ENCODE measurements at places on chromosomes 12 and 14.

DNA sequence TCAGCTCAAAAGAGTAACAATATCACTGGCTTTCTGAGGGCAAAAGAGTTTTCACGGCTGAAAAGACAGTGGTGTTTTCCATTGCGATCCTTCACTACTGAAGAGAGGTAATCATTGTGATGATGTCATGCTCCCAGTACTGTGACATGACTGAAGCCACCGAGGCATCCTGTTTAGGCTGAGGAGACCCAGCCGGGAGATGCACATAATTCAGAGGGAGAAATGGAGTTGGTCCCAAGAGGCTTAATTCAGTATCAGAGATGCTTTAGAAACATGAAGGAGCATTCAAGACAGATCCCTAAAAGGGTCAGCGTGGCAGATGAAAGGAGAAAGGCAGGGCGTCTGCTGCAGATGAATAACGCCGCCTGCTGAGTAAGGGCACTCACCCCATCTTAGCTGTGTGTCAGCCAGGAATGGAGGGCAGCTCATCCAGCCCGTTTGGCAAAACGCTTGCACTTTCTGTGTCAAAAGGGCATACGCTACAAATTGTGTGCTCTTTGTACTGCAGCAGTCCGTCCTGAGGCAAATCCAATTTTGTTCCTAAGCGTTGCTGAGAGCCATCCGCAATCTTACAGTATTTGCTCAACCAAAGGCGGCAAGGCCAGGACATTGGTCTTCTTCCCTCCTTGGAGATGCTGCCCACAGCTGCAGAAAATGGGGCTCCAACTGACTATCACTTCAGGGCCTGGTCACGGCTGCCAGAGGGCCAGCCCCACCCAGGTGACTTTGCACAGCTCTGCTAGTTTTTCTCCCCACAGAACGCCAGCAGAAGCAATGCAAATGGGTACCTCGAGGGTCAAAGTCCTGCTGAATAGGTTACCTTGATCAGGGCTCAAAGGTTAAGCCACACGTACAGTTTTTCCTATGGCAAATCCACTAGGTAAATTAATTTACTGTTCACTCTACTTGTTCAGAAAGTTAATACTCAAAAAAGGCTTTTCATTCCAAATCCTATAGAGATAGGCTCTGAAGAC, 23.5 kb downstream of the CCDC92 start:
- no peak for DNase-seq

DNA sequence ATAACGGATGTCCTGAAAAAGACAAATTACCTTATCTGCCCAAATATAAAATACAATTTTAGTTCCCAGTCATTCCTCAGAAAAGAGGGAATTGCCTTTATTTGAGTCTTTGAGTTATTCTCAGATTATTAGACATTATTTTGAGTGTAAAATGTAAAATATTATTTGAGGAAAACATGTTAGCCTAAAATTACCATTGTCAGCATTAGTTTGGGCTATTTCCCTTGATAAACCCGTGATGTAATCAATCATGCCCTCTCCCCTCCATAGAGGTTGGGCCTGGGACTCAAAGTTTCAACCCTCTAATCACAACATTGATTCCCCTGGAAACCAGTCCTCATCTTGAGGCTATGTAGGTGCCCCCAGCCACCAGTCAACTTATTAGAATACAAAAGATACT, 213.4 kb downstream of the NUBPL start:
- no peak for DNase-seq

DNA sequence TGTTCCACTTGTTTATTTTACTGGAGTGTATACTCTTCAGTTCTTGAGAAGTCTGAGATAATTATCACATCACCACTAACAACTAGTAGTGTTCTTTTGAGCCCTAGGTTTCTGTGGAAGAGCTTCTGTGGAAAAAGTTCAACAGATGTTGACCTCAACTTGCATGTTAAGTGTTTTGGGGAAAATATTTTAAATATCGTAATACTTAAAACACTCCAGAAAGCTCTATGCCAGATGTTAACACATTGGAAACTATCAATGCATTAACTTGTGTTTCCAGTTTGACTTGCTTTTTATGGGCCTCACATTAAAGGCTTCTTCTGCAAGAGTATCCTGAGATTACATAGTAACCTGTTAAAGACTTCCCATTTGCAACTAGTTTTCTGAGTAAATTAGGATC, 173.1 kb downstream of the DUSP6 start:
- DNase-seq = no peak

DNA sequence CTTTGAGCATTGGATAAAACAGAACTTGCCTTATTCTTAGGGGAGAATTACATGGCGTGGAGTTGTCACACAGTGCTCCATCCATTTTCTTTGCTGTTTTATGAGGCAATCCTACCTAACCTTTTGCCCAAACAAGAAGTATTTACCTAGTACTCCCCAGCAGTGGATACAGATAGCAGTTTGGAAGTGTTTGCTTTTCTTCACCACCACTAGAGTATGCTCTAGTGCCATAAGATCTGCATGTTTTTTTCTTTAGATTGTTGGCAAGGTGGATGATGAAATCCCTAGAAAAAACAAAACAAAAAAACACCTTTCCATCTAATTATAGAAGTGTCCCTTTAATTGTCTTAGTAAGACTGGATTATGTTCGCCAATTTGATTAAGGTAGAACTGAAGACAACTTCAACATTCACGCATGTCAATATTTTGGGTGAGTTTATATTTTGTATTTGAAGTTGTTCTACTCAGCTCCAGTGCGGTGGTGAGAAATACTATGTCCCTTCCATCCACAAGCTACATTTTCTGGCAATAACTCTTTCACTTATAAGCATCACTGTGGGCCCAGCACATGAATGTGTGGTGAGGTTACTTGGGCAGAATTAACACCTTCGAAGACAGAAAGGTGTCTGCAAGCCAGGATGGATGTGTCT, 23.6 kb upstream of the TMEM260 start:
- DNase-seq = no peak

DNA sequence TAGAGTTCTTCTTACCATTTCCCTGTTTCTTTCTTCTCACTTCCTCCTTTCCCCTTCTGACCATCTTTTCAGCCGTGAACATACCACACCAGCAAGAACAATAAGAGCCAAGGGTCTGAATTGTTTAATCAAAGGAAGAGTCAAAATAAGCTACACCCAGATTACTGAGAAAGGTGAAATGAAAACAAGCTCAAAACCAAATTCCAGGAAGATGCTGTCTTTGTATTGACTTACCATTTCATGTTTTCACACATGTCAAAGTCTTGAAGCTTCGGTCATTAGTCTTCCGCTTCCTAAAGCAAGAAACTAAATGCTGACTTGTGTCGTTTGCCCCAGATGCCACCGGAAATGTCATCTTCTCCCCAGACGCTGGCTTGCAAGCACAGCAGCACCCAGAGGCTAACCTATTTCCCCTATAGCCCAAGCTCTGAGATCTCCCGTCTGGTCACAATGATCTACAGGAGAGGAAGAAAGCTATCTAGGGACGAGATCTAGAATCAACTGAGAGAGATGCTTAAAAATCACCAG, 136.5 kb upstream of the AMIGO2 start:
- peak; percentile 76 for DNase-seq

DNA sequence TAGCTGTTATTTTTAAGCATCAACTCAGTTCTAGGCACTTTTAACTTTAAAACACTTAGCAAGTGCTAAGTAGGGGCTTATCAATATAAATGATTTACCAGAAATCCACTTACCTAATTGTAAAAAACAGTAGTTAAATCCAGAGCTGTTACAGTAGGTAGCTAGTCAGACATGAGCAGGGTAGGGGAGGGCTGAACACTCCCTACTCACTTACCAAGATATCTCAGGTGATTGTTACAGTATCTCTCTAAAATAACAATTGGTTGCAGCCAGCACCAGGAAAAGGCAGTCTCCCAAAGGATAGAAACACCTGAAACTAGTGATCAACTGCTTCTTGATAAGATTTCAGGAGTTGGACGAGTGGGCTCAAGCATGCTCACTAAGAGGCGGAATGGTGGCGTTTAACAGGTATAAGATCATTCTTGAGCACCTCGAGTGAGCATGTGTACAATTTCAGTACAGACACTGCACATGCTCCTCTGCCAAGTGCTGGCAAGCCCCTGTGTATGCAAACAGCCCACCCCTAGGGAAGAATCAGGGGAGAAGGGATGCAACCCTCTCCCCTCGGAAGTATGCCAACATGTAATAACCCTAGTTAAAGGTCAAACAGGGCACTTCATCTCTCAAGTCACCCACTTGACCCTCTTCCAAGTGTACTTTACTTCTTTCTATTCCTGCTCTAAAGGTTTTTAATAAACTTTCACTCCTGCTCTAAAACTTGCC, 1113.6 kb upstream of the SEL1L start:
- no peak for DNase-seq

GRCh38 chr14:56199095-56199981, 81.1 kb downstream of the PELI2 start:
- no peak for DNase-seq

DNA sequence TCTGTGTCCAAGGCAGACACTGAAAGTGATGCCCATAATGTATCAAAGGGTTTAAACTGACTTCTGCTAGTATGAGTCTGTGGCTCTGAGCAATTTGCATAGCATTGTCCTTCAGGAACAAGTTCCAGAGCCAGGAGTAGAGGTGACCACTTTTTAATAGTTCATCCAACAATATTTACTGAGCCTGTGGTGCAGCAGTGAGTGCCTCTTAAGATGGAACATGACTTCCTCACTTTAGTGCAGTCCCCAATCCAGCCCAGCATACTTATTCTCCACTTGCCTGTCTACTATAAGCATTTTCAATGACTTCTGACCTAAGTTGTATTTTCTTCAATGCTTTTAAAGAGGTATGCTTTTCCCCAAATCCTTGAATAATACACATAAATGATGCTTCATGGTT, 611.3 kb downstream of the MED13L start:
- no peak for DNase-seq

- DNase-seq = no peak
Measured at GRCh38 chr12:132618683-132619043, at the start of gene P2RX2. TSS of gene P2RX2 (plus strand) at chr12:132618776. CDS start at chr12:132618817, 41 bp downstream.

- DNase-seq = no peak
Measured at GRCh38 chr12:106179086-106179485, 40.3 kb upstream of the NUAK1 start.

GRCh38 chr14:102927878-102928411, 5.5 kb downstream of the AMN start:
- no peak for DNase-seq

DNA sequence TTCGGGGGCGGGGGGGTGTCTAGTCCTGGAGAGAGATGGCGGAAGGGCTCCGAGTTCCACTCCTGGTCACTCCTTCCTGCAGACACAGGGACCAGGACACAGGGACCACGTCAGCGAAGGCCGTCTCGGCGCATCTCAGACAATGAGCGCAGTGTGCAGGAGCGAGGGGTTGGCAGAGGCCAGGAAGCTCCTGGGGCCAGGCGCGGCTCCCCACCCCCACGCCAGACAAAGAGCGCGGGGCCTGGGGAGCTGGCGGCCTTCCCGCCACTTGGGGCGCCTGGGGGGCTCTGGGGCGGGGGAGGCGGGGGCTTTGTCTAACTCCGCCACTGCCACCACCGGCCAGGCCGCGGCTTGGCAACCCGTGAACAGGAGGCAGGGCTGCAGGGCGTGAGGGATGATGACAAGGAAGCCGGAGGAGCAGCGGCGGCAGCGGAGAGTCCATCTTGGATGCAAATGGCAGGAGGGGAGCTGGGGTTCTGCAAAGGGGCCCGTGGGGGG, 2.2 kb downstream of the CDK2AP1 start:
- peak; percentile 60 for DNase-seq

DNA sequence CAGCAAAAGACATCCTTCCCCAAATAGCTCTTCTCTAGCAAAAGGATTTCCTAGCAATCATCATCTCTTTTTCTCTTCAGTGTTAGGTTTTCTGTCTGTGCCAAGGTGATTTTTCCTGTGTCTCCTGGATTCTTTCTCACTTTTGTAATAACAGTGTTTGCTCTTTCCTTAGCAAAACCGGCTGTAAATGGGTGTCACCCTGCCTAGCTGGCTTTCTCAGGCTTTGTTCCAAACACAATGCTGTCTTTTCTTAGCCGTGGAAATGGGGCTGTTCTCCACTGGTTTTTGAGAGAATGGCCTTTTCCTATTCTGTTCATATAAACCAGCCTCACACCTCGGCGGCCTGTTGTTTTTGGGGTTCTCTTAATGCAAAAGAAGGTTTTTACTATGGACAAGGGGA, 21.9 kb downstream of the JDP2 start:
- no peak for DNase-seq

DNA sequence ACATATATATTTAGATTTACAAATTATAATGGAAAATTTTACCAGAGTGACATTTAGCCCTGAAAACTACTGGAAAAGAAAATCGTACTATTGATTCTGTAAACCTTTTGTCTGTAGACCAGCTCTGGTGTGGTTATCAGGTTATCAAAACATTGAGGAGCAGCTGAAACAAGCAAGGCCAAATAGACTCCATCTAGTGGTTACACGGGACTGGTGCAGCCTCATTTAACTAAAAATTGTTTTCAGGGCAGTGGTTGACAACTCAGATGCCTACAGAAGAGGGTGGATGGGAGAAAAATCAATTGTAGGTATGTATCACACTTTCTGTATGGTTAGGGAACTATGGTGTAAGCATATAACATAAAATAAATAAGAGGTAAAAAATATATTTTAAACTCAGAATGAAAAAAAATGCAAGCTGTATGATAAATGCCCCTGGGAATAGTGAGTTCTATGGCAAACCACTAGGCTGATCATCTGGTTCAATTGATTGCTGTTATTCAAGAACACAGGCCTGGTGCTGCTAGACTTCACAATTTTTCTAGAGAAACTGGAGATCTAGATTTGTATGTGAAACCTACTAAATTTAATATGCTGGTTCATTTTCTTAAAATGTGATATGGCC, 51.2 kb downstream of the ACSS3 start:
- no peak for DNase-seq

DNA sequence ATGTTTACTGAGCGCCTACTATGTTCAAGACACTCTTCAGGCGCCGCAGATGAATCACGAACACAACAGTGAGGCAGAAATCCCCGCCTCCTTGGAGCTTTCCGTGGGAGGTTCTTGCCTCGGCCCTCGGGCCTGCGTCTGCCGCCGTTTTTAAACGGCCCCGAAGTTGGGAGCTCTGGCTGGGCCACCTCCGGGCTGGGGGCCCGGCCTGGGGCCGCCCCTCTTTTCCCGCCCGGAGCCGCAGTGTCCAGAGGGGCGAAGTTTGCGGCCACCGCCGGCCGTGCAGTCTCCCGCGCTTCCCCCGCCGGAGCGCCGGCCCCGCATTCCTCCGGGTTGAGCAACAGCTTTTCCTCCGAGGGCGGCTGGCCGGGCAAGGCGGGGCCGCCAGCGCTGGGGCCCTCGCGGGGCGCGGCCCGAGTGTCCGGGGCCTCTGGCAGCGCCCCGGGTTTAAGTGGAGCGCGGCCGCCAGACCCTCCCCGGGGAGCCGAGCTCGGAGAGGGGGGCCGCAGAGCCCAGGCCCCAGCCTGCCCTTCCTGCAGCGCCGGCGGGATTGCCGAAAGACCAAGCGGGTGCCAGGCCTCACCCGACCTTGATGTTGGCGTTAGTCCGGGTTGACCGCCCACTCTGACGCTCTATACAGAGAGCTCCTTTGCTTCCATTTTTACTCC, 18.7 kb upstream of the CTDSP2 start:
- DNase-seq = peak; percentile 84
